ENCODE measurements at places on chromosomes 7 and 10. TPM values are rescaled to one million over a fixed set of nuclear protein-coding genes. Genes with fewer than 3 reads are reported as not detected.

DNA sequence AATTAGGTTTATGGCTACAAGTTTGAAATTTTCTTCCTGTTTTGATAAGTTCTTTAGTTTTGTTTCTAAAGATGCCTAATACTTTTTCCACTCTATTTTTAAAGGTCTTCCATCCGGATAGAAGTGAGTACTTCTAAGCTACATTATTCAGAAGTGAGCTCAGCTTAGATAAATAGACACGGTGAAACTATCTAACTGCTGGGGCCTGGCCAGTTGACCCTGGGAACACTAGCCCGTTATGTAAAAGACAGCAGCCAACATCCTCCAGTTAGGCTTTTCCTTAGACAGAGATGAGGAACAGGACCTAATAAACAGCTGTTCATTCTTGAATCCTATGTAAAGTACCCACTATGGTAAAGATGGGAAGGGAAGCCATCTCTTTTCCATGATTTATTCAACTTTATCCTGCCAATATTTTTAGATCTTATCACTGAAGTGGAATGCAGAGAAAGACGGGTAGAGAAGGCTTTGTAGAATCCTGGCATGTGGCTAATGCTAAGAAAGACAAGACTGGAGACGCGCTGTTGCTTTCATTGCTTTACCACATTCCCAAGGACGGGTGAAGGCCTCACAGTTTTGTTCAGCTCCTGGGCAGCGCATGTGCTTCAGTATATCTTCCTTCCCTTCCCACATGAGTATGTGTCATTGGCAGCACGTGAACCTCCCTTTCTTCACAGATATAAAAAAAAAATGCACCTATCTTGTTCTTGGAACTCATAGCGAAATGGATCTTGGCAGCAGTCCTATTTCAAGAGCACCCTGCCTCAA, 340.0 kb upstream of the MEOX2 start:
- no peak for DNase-seq

Gene IFT22
- polyA plus RNA-seq = 79.6 TPM

GRCh38 chr10:96441322-96441885, 72.3 kb downstream of the TLL2 start:
- no peak for DNase-seq

Gene PODXL
- 723 TPM for polyA plus RNA-seq

- no peak for DNase-seq
These were observed 107.3 kb downstream of the PROSER2 start for GRCh38 chr10:11930312-11930978.

Gene MSS51
- 4.6 TPM for polyA plus RNA-seq

- DNase-seq = no peak
These were observed 3.1 kb upstream of the SLF2 start for GRCh38 chr10:100909501-100910263.

Gene TAS2R3
- 0.32 TPM for polyA plus RNA-seq

DNA sequence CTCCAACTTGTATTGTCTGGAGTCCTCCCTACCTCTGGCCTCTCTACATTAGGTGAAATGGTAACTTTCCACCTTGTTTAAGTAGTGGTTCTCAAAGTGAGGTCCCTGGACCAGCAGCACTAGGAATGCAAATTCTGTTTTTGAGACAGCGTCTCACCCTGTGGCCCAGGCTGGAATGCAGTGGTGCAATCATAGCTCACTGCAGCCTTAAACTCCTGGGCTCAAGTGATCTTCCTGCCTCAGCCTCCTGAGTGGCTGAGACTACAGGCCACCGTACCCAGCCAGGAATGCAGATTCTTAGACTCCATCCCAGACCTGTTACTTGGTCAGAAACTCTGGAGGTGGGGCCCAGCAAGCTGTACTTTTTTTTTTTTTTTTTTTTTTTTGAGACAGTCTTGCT, 6.8 kb upstream of the TBL2 start:
- no peak for DNase-seq

- no peak for DNase-seq
These were observed 208.4 kb downstream of the ACTR3B start for GRCh38 chr7:152967958-152968357.

DNA sequence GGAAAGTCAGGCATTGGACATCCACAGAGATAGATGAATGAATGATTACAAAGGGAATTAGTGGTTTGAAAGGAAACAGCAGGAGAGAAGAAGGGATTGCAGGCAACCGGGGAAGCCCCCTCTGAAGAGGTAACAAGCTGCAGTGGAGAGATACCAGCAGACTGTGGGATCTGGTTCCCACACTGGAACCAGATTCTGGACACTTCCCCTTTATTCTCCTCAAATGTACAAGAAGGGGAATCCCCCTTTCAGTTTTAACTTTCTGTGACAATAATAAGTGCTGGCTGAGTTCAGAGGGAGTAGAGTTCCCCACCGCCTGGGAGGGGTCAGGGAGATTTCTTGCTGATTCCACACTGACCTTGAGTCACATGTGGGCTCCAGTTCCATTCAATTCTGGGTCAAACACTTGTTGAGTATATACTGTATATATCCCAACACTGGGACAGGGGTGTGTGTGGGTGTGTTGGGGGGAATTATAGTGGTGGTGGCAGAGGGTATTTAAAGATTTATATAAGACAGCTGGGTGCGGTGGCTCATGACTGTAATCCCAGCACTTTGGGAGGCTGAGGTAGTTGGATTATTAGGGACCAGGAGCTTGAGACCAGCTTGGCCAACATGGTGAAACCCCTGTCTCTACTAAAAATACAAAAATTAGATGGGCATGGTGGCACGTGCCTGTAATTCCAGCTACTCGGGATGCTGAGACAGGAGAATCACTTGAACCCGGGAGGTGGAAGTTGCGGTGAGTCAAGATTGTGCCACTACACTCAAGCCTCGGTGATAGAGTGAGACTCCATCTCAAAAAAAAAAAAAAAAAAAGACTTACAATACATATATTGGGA, 16.5 kb upstream of the DDIT4 start:
- DNase-seq = no peak
